ENCODE measurements at places on chromosomes 4 and X.

- no peak for DNase-seq
Observed at GRCh38 chrX:25141684-25142083, 125.9 kb upstream of the ARX start.

DNA sequence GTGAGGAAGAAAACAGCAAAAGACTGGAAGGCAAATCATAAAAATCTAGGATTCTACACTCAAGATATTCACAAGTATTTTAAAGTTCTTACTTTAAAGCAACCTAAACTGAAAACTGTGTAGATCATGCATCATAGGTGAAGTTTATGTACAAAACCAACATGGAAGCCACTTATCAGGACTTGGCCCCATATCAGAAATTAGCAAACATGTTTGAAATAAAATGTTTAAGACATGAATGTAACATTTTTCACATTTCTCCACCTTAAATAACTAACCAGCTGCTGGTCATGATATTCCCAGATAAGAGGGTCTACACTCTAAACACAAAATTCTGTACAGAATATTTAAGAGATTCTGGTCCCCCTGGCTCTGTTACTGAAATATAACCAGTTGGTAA is 38.5 kb downstream of the APBB2 start:
- no peak for DNase-seq

DNA sequence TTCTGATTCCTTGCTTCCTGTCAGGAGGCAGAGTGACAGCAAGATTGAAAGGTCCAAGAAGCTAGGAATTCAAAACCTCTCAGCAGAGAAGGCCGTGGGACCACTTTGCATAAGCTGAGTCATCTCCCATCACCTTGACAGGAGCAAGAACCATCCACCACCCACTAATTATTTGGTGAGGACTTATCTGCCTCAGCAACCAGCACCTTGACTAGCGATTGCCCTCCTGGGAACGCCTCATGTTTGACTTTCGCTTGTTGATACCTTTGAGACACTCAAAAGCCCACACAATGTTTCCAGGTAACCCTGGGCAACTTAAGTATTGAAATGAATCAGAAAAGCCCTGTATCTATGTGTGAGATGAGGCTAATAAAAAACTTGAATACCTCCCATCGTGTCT is 233.5 kb upstream of the GYPA start:
- DNase-seq = no peak

DNA sequence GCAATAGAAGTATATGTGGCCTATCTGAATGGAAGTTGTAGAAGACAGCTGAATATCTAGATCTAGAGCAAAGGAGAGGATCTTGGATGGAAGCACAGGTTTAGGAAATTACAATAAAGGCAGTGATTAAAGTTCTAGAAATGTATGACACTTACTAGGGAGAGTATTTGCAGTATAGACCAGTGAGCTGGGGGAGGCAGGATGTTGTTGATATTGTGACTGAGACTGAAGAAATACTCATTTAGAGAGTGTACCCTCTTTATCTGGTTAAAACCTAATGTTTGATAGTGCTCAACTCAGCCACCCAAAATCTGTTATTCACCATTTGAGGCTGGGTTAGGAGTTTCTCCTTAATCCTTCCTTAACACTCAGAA is 439.5 kb downstream of the GRXCR1 start:
- no peak for DNase-seq

DNA sequence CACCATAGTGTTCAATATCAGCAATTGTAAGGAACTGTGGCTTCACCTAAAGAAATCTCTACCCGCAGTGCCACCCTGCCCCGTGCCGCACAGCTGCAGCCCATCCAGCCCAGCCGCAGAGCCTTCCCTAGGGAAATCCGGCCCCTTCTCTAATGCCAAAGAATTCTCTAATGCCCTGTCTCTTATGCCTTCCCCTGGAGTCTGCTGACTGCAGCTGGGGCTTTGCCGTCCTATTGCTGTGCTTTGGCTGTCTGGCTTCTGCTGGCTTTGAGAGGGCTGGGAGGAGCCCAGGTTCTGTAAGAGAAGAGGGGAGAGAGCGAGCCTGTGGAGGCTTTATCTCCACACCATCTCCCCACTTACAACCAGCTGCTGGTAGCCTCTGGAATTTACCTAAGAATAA is 85.9 kb upstream of the HELT start:
- DNase-seq = peak; percentile 64

- no peak for DNase-seq
Observed at GRCh38 chrX:1516596-1517104, 20.3 kb downstream of the P2RY8 start.

DNA sequence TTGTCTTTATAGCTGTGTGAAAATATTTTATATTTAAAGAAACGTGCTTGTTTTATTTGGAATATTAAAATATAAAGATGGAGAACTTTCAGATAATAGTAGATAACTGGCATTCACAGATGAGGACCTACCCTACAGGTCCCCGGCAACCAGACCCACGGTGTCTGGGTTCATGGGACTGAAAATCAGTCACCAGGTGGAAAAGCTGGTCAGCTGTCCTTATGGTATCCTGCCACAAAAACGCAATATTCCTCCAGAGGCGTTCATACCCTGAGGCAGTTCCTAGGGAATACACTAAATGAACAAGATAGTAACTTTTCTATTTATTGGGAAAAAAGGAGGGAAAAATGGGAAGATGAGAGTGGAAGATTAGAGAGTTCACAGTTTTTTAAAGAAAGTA is 1.2 kb downstream of the TLR6 start:
- DNase-seq = no peak

DNA sequence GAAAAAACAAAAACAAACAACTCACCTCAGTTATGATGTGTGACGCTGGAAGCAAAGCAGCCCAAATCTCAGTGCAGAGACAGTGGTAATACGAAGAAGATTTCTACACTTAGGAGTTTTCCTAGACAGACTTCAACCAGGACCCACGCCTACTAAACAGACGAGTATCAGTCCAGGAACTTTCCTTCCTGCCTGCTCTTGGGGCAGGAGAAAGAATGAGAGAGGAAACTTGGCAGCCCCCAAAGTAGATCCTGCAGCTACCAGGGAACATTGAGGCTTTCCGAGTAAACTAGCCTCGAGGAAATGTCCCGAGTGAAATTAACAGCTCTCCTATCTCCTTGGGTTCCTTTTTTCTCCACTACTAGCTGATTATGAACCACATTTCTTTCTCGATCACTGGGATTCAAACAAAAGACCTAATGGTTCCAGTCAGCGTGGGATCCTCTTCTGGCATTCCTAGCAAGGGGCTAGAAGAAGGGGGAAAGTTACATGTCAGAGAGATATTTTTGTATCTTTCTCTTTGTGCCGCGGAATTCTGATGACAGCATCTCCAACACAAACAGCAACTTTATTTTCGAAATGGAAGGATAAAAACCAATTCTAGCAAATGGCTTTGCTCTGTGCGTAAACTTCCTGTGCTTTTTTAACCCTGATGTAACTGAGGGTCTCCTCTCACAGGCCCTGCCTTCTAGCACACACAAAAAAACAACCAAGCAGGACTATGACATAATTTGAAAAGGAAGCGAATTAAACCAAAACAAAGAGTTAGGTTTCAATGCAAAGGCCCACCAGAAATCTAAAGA is 53.2 kb downstream of the PPM1K start:
- DNase-seq = no peak
